SW 1271 (cell line): ENCODE measurements at places on chromosomes 5 and 9.

- no peak for DNase-seq
These were observed 157.7 kb downstream of the SLC24A2 start for GRCh38 chr9:19631181-19631580.

- no peak for DNase-seq
These were observed at the start of gene ENTPD2 for GRCh38 chr9:137053944-137054931. Gene ENTPD2 (minus strand): TSS chr9:137054061. CDS start chr9:137053997, 64 bp downstream.

DNA sequence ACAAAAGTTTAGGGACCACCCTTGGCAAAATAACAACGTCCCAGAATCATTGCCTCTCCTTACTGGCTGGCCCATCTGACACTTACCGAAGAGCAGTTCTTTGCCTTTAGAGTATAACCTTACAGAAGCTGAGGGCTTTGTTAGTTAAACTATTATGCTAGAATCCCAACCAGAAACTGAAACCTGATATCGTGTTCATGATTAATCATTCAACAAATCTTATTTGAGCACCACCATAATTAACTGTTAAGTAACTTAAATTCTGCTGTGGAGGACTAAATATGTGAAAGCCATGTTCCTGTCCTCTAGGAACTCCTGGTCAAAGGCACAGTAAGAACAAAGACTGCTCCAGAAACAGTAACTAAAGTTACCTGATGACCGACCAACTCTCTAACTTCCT lies 104.9 kb downstream of the ARL15 start:
- DNase-seq: no peak

DNA sequence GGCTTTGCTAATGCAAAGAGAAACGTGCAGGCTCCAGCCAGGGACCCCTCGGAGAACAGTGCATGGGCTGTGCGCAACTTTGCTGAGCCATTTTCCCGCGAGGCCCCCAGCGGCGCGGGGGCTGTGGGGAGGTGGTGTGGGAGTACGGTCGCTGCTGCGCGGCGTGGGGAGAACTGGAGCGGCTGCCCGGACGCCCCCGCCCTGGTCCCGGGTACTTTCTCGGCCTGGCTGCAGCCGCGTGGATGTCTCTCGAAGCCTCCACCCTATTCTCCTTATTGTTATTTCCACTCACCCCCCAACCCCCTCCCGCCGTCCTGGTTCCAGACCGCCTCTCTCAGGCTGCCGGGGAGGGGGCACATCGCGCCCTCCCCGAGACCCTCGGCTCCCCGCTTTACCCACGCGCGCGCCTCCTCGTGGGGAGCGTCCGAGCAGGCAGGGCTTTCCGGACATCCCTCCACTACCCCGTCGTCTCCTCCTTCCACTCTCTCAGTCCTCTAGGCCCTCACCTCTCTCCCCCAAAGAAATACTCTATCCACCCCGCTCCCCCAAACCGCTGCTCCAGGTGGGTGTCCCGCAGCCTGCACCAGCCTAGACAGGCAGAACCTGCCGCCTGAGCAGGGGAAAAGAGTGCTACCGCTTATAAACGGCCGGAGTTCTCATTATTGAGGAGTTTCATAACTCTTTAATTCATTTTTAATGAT lies 68.6 kb upstream of the TBCA start:
- DNase-seq: no peak
